ENCODE measurements at places on chromosomes 4 and X.

DNA sequence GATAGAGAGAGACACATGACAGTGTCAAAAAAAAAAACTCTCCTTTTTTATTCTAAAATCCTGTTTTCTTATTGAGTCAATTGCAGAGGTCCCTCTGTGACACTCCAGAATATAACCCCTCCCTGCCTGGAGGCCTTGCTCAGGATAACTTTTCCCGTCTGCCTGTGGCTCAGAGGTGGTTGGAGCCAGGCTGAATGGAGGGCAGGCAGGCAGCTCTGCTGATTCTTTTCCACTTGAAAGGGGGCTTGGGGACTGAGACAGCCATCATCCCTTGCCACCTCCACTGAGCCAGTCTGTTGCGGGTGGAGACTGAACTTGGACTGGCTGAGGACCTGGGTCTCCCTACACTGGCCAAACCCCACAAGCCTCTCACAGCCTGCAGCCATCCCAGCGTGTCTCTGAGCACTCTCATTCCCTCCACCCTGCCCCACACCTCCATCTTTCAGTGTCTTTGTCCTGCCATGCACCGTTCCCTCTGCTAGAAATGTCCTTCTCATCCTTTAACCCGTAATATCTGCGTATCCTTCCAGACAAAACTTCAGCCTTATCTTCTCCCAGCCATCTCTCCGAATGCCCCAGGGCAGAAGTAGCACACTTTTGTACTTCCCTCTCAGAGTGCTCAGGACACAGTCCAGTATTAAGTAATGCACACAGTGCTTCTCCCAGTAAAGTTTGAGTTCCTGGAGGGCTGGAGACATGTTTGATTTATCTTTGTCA is 139.9 kb downstream of the CHIC2 start:
- DNase-seq, result no peak

DNA sequence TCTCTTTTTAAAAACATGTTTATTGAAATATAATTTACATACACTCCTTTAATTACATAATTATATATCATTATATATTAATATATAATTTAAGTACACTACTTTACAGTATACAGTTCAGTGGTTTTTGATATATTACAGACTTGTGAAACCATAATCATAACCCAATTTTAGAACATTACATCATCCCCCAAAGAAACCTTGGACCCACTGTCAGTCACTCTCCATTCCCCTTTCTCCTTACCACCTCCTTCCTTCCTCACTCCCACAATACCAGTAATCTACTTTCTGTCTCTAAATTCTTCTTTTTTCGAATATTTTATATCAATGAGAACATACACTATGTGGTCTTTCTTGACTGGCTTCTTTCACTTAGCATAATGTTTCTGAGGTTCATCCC is 17.9 kb upstream of the EXOSC9 start:
- no peak for DNase-seq

- no peak for DNase-seq
Observed at GRCh38 chr4:108950158-108950915, 187.5 kb upstream of the ETNPPL start.

DNA sequence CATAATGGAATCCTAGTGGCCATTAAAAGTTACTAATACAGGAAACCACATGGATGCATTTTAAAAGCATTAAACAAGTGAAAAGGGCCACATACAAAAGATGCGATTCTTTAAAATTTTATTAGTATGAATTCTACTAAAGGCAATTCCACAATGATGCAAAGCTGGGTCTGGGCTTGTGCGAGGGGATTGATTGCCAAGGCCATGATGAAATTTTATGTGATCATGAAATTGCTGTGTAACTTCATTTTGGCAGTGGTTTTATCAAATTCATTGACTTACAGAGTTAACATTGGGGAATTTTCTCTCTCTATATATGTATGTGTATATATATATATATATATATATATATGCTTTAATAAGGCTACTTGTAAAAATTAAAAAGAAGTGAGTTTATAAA is 1142.5 kb upstream of the IGFBP7 start:
- DNase-seq, result no peak

GRCh38 chr4:135515295-135515694 is 1313.7 kb upstream of the PABPC4L start:
- no peak for DNase-seq

GRCh38 chr4:140867356-140867755 is 111.2 kb upstream of the TBC1D9 start:
- DNase-seq, result no peak

- DNase-seq, result no peak
Observed at GRCh38 chrX:24316111-24316510, 2.2 kb upstream of the SUPT20HL2 start.

- peak; percentile 55 for DNase-seq
Observed at GRCh38 chr4:108466936-108467902, 153.2 kb upstream of the RPL34 start.

- DNase-seq, result no peak
Observed at GRCh38 chr4:62490635-62491034, 1290.5 kb downstream of the ADGRL3 start.

- DNase-seq, result no peak
Observed at GRCh38 chr4:13876131-13876530, 248.6 kb upstream of the BOD1L1 start.

- no peak for DNase-seq
Observed at GRCh38 chr4:39304651-39305050, 61.5 kb downstream of the RFC1 start.

DNA sequence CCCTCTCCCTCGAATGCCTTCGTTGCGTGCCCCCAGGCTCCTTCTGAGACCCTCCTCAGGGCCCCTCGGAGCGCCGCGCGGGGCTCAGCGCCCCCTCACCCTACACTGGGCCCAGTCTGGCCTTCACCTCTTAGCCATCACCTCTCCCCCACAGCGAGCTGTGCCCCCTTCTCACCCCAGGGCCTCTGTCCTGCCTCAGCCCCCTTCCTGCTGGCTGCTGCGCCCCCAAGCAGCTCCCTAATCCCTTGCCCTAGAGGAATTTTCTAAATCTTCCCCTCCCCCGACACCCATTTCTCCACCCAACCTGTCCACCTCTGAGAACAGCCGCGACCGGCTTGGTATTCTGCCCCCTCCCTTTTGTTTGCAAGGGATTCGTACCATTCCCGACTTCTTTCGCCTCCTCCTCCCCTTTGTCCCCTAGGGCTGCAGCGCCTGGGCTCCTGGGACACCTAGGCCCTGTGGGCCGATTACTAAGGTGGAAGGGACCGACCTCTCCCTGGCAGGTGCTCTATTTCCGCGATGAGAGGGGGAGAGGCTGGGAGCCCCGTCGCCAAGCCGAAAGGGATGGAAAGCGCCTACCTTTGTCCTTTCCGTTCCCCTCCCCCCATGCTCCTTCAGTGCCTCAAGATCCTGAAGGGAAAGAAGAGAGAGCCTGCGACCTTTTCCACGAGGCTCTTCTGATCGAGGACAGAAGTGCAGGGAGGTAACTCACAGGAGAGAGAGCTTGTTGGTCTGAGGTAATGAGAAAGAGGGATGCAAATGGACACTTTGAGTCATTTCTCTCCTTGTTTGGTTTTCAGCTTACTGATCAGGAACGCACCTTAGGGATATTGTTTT is 10.9 kb downstream of the DLG3 start:
- no peak for DNase-seq

Data from GM12864 (cell line).